Activated gamma-delta T cell treated with Interleukin-2 at 50 U/mL for 16 hours (primary cell): ENCODE measurements at places on chromosomes 5 and 9.
A peak's percentile ranks its signal among the peaks of the same experiment; 100 is the strongest.

- no peak for DNase-seq
Measured at GRCh38 chr5:176780176-176781053, 29.9 kb upstream of the UNC5A start.

- no peak for DNase-seq
Measured at GRCh38 chr9:81369121-81369520, 320.2 kb downstream of the TLE1 start.

DNA sequence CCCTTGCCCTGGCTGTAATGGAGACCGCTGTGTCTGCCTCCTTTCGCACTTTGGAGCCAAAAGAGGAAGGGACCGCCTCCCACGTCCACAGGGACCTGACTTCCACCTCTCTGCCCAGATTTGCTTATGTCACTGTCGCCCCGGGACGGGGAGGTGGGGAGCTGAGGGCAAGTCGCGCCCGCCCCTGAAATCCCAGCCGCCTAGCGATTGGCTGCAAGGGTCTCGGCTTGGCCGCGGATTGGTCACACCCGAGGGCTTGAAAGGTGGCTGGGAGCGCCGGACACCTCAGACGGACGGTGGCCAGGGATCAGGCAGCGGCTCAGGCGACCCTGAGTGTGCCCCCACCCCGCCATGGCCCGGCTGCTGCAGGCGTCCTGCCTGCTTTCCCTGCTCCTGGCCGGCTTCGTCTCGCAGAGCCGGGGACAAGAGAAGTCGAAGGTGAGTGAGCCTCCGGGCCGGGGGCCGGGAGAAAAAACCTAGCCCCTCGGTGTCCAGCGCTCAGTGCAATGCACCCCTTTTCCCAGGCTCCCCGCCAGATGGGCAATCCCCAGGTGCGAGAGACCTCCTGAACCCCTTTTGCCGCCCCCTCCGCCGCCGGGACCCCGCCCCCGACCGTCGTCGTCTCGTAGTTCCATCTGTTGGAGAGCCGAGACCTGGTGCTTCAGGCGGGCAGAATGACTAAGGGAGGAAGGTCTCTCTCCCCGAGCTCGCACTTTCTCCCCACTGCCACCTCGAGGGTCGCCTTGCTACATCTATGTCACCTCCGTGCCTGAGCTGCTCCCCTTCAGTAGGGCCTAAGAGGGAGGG, at the start of gene GPX3:
Gene GPX3, plus strand, starts transcription at position 288 of the 807 bp plus-strand sequence. Its CDS starts 64 bp downstream, at position 352.
- DNase-seq = peak; percentile 22

DNA sequence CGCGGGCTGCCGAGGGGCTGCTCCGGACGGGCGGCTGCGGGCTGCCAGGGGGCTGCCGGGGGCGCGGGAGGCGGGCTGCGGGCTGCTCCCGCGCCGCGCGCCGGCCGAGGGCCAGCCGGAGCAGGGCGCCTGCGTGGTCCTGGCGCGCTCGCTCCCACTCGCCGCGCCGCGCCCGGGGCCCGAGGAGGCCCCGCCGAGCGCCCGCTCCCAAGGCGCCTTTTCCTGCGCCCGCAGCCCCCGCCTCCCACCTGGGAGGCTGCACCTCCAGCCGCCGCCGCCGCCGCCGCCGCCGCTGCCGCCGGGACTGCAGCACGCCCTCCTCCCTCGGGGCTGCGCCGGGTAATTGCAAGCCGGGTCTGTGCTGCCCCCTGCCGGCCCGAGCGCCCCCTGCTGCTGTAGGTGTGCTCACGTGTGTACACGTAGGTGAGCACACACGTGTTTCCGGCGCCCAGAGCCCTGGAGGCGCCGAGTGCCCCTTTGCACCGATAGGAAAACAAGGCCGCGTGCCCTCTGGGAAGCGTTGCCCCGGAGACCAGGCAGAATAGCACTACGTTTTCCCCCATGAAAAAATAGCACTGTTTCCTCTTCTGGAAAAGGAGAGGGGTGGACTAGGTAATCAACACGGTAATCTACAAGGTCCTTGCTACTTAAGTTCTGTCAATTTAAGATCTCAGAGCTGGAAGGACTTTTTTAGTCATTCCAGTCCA, at the start of gene EPB41L4B:
Gene EPB41L4B, minus strand, starts transcription at position 318 of the 707 bp plus-strand sequence. CDS start 613 bp downstream, outside the sequence.
- DNase-seq = peak; percentile 76

- no peak for DNase-seq
Measured at GRCh38 chr5:142600092-142600491, 85.8 kb downstream of the FGF1 start.

- DNase-seq = no peak
Measured at GRCh38 chr9:94929369-94929756, 202.9 kb downstream of the AOPEP start.

GRCh38 chr9:70811638-70812037, 309.8 kb downstream of the TRPM3 start:
- no peak for DNase-seq

GRCh38 chr9:134493461-134494272, 147.9 kb upstream of the COL5A1 start:
- DNase-seq = no peak

DNA sequence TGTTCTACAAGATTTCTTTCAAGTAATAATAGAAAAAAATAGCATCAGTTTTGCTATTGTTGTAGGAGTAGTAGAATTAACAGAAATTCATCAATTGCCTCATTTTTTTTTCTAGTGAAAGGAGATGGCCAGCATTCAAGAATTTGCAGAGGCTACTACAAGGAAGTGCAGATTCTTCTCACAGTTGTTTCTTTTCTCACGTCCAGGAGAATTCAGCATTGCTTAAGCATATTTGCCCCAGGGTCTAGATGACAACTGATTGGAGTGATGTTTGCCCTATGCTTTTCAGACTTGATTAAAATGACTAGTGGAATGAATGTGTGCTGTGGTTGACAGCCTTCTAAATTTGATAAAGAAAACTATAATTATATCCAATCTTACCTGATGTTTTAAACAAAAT, 46.6 kb upstream of the SLC12A2 start:
- DNase-seq = no peak

DNA sequence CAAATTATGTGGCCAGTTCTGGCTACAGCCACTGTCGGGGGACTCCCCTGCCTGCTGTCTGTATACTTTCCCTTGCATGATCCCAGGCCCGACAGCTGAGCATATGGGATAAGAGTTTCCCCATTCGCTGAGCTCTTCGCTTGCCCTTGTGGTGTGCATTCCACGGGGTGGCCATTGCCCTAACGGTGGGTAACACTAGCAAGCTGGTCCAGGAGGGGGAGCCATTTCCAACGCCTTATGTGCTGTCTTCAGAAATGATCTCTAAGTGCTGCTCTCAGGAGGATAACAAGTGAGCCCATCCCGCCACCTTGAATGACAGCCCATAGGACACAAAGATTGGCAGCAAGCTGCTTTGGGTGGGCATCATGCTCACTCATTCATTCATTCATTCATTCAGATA, 190.9 kb downstream of the FSTL4 start:
- no peak for DNase-seq

DNA sequence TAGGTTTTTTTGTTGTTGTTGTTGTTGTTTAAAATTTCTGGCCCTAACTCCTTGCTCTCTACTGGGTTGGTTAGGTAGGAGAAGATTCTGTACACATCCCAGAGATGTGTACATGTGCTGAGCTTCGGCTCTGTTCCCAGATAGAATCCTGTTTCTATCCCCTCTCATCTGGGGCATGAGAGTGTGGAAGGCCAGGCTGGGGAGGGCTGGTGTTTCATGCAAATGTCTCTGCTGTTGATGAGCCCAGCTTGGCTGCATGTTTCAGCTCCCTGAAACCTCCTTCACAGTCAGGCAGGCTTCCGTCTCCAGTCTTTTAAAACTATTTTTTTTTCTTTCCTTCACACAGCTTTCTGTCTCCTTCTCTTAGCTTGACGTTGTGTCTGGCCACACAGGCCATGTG, 526.9 kb upstream of the KLF4 start:
- no peak for DNase-seq

GRCh38 chr5:10194083-10194482, 55.6 kb downstream of the ATPSCKMT start:
- DNase-seq = no peak

DNA sequence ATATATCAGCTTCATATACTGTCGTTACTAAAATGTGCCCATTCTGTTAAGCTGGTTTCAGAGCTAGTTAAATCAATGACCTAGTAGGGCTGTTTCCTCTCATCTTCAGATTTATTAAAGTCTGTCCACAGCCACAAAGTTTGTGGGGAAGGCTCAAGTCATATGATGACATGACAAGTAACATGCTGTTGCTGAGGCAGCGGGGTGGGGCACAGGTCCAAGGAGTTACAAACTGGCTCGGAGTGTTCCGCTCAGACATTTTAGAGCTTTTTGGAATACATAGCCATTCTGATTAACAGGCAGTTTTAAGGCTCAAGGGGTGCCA, 2.7 kb upstream of the ANP32B start:
- no peak for DNase-seq

DNA sequence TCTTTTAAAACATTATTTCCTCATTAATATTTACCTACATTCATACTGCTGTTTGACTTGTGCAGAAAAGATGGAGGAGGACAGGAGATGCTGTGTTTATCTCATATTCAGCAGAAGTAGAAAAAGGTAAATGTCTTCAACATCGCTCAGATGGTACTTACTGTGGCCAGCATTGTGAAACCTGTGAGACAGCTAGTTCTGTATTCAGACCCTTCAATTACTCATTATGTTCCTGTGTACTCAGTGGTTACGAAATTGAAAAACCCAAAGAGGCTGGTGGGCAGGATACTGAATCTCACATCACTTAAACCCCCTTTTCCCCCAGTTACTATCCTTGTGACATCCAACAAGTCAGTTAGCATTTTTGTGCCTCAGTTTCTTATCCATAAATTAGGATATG, 216.0 kb downstream of the KDM4C start:
- DNase-seq = no peak

DNA sequence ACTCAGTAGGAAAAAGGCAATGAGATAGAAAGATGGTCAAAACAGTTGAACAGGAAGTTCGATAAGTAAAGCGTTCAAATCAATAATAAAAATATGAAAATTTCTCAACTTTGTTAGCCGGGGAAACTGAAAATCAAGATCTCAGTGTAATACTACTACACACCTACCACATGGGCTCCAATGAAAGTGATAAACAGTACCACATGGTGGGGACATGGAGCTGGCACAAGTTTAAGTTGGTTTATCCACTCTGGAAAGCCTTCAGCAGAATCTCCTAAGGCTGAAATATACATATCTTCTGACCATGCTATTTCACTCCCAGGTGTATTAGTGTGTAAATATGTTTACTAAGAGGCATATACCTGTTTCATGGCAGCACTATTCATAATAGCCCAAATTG, 126.8 kb downstream of the NXNL2 start:
- DNase-seq = no peak

GRCh38 chr5:36442352-36442751, 140.7 kb upstream of the RANBP3L start:
- DNase-seq = no peak

GRCh38 chr9:116157436-116158138, 4.0 kb downstream of the PAPPA start:
- no peak for DNase-seq

- no peak for DNase-seq
Measured at GRCh38 chr5:43623048-43623680, 20.2 kb downstream of the NNT start.

GRCh38 chr5:134240421-134240962, 14.6 kb upstream of the PPP2CA start:
- no peak for DNase-seq

DNA sequence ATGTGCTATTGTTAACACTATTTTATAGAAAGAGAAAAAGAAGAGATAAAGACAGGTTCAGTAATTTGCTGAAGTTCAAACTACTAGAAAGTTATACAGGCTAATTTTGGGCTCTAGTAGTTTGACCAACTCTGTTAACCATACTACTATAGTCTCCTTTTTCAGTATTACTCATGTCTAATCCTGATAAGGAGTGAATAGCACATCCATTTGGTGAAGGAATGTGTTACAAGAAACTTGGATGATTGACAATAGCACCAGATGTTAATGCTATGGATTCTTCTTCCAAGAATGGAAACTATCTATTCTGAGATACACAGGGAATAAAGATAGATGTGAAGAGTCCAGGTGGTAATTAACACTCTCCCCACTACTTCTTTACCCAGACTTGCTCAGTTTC, 677.3 kb downstream of the PRELID2 start:
- DNase-seq = no peak

DNA sequence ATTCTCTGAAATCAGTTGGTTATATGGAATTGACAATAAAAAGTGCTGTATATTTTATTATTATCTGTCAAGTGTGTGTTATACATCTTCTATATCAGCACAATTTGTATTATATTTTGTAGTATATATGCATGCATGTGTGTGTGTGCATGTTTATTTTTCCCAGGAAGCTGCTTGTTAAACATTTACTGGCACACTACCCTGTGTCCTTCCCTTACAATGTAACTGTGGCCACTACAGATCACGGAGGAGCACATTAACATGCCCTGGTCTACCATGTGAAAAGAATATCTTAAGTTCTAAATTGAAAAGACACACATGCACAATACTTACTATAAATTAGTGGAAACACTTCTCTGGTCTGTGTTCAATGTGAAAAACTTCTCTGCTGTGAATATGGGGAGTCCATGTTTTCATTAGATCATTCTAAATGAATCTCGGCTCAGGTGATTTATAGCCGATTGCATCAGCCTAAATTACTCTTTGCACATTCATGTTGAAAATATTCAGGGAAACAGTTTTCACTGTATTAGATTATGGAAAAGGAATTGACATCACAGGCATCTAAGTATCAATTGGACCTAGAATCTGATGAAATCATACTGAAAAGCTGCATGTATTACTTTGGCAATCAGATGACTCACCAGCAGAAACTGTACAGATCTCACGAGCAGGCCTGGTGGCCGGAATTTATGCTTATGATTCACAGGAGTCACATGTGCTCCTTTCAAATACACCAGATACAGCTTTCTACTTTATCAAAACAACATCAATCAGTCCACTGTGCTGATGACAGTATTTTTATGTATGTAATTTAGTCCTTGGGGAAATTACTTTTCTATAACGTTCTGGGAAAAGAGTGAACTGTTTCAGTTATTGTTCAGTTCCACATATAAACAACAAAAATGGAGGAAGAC, 39.4 kb downstream of the LURAP1L start:
- no peak for DNase-seq

- DNase-seq = no peak
Measured at GRCh38 chr5:79133121-79133656, 21.6 kb downstream of the BHMT start.

DNA sequence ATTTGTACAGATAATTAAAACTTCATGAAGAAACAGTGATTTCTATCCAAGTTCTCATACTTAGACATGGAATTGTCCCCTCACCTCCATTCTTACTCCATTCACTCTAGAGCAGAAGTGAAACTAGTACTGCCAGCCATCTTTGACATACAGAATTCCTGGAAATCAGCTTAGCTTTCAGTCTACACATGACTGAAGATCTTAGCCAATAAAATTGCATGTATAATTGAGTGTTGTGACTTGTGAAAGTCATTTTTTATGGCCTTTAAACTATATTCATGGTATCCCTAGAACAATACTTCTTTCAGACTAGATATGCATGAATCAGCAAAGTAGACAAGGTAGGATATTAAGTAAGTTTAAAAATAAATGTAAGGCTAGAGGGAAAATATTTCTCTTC, 705.2 kb upstream of the ZNF608 start:
- no peak for DNase-seq
